ENCODE measurements at places on chromosomes 2 and 18.

- no peak for DNase-seq
Observed at GRCh38 chr2:171482877-171483276, 39.4 kb upstream of the CYBRD1 start.

GRCh38 chr2:120832296-120833070 is 96.8 kb downstream of the GLI2 start:
- DNase-seq, result no peak

DNA sequence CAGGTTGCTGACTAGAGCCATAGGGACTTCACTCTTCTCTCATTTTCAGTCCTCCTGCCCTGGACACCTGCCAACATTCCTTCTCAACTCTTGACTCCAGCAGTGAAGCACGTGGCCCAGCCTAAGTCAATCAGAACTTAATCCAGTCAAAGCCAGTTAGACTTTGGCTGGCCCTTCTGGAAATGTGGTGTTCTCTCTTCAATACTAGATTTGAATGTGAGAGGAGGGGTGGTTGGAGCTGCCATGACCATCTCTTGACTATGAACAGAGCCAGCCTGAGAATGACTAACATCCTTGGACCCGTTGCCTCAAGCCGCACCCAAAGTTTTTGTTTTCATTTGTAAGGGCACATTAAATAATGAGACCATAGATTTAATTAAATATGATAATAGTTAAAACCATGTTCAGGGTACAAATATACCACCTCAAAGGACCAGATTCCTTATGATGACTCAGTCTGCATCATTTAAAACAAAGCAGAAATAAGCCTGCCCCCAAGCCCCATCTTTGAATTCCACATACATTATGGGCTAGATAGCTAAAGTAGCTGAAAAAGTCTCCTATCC is 49.7 kb upstream of the RASGRP3 start:
- DNase-seq, result no peak

DNA sequence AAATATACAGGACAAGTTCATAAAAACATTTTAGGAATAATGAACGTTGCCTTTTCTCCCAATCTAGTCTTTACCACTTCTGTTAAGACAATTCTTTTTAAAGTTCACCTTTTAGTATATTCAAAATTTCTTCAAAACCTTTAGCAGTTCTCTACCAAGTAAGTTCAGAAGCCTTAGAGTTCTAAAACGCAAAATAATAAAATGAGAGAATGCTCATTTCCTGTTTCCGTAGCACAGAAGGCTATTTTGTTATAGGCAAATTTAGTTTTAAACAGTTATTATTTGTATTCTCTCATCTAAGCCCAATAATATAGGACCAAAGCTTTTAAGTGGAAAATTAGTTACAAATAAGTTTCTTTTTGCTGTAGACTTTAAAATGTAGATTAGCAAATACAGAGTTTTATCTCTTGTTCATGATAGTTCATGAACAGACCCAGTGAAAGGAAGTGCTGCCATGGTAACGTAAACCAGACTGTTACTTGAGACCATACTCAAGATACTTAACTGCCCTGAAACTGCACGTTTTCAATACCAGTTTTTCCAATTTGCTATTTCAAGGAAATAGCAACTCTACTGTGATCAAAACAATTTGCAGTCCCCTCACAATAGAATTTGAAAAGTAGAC is 173.1 kb upstream of the STON1 start:
- peak; percentile 69 for DNase-seq

DNA sequence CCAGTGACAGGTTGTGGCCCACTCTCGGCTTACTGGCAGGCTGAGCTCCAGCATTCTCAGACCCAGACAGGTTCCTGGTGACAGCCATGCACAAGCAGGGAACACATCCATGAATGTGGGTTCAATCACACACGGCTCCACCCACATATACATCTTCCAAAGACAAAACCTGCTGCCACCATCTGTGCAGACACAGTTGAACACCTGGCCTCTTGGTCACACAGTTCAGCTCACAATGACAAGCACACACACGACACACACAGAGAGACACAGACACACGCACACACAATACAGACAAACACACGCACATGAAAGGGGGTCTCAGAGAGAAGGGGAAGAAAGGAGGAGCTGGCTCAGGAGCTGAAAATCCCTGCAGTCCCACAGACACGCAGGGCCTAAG is 32.1 kb upstream of the PTMA start:
- DNase-seq, result no peak

GRCh38 chr2:144681389-144681788 is 161.5 kb upstream of the ZEB2 start:
- no peak for DNase-seq

DNA sequence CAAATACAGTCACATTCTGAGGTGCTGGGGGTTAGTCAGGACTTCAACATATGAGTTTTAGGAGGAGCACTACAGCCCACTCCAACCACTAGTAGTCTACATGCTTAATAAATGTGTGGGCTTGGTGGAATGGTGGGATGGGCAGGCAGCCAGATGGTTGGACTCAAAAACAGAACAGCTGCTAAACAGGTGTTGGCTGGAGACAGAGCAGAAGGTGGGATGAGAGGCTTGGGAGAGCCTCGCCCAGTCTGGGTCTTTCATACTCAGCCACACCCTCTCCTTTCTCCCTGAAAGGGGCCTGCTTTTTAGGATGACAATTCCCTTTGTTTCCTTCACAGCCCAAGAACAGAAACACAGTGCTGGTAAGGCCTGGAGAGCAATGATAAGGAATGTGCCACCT is 143.9 kb upstream of the KLHL29 start:
- DNase-seq, result no peak

DNA sequence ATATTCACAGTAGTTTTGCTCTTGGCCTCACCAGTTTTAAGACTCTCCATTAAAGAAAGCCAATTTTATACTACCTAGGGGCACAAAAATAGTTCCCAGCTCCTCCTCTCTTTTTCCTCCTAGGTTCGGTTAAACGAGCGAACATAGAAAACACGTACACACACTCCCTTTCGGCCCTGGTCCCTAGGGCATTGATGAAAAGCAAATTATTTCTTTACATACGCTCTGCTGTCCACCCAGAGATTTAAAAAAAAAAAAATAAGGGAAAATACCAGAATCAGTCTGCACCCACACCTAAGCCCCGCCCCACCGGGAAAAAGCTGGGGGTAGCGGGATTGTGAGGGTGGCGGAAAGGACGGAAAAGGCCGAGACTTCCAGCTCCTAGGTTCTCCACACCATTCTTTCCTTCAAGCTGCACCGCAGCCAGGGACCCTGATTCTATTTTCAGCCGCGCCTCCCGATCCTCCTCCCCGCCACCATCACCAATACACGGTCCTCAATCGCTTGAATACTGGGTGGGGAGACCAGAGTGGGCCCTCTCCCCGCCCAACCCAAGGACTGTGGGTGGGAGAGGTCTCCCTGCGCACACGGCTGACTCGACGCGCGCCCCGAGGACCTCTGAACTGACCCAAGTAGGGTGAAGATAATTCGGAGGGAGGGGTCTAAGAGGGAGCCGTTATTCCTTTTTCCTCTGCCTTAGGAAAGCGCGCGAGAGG is 769 bp downstream of the ATF2 start:
- no peak for DNase-seq

DNA sequence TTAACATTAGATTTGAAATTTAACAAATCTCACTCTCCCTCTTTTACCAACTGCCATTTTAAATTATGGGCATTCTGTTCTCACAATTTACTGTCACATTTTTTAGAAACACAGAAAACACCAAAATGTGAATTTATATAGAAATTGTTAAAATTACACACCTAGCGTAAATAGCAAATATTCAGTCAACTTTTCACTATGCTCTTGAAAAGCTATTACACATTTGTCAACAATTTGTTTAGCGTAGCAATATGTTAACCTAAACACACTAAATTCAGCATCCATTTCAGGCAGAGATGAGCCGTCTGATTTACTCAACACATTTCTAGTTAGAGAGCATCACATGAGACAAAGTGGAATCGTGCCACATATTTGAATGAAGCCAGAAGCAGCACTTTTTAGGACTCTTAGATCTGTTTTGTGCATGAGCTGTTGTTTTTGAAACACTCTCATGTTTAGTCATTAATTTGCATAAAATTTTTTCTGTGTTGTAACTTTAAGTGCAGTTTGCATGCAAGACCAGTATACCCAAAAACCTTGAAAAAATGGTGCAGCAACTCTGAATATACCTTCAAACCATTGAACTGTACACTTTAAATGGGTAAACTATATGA is 8.2 kb downstream of the TTC32 start:
- DNase-seq, result no peak
